ENCODE measurements at places on chromosomes 16 and 17.

DNA sequence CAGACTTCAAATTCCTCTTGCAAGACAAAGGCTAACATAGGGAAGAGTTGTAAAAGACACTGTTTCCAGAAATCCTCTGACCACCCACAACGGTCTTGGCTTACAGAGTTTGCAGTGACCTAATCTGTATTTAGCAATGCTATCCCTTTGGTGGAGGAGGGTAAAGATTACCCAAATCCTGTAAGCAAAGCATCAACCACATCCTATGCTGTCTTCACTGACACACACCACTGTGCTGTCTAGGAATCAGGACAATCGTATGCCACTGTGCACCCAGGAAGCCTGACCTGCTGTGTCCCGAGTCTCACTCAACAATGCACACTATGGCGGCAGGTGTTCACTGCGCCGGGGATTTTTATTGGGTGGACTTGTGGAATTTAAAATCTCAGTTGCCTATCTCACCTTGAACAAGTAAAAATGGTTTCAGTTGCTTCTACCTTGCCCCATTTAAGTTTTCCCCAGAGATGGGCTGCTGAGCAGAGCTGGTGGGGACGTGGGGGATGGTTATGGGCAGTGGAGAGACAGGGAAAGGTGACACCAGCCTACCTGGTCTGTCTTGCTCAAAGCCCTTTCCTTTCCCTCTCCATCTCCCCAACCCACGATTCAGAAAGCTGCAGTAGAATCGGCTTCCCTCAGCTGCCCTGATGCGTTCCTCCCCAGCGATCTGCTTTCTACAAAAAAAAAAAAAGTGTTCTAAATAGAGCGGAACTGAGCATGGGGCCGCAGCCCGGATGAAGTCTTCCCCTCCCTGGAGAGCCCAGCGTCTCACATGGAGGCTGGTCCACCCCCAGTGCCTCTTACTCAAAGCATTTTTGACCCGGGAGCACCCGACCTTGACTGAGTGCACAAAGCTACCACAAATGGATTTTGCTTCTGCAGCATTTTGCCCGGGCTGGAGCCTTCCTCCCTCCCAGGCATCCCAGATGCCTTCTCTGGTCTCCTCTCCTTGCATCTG, 271.5 kb downstream of the SOX9 start:
- no peak for DNase-seq

GRCh38 chr17:72927146-72927545, 165.3 kb downstream of the SLC39A11 start:
- DNase-seq, result no peak

DNA sequence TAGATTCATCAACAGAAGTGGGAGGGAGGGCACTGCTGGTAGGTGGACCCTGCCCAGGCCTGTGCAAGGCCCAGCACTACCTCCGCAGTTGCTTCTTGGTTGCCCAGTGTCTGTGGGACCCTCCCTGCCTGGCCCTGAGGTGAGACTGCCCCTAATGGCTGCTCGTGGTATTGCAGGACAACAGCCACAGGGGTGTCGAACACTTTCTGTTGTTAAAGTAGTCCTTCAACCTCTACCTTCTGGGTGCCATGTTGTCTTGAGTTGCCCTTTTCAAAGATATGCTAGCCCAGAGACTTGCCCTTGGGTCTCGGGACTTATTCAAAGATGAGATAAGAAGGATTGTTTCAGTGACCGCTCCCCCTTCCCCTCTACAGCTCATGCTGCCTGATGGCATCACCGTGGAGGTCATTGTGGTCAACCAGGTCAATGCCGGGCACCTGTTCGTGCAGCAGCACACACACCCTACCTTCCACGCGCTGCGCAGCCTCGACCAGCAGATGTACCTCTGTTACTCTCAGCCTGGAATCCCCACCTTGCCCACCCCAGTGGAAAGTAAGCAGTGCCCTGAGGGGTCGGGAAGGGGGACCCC, 29.1 kb downstream of the AKAP1 start:
- DNase-seq, result peak; percentile 45

- DNase-seq, result no peak
Measured at GRCh38 chr17:67244431-67245072, 444 bp downstream of the HELZ start.

GRCh38 chr17:863880-864279, 81.7 kb downstream of the MRM3 start:
- no peak for DNase-seq

DNA sequence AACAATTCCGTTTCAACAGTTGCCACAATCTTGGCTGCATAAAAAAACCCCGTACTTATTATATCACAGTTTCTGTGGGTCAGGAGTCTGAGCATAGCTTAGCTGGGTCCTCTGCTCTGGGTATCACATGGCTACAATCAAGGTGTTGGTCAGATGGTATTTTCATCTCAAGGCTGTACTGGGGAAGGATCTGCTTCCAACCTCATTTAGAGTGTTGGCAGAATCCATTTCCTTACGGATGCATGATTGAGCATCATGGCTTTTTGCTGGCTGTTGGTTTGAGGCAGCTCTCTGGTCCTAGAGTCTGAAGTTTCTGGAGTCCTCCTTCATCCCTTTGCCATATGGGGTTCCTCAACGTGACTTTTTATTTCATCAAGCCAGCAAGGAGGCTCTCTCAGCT, 177.0 kb downstream of the HAPSTR1 start:
- no peak for DNase-seq

DNA sequence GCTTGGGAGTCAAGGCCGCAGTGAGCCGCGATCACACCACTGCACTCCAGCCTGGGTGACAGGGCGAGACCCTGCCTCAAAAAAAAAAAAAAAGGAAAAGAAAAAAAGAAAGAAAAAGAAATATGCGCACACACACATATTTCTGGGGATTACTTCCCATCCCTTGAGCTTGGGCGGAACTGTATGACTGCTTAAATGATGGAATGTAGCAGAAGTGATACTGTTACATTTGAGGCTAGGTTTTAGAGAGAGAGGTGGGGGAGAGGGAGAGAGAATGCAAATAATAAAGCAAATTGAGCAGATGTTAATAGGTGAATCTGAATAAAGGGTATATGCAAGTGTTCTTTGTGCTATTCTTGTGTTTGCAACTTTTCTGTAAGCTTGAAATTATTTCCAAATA, 12.0 kb upstream of the USP32 start:
- no peak for DNase-seq

- no peak for DNase-seq
Measured at GRCh38 chr16:87701505-87701921, 64.3 kb downstream of the KLHDC4 start.

- DNase-seq, result no peak
Measured at GRCh38 chr17:39191750-39192510, 5.5 kb downstream of the CACNB1 start.

GRCh38 chr17:39026980-39027451, 59.8 kb upstream of the FBXO47 start:
- peak; percentile 12 for DNase-seq

DNA sequence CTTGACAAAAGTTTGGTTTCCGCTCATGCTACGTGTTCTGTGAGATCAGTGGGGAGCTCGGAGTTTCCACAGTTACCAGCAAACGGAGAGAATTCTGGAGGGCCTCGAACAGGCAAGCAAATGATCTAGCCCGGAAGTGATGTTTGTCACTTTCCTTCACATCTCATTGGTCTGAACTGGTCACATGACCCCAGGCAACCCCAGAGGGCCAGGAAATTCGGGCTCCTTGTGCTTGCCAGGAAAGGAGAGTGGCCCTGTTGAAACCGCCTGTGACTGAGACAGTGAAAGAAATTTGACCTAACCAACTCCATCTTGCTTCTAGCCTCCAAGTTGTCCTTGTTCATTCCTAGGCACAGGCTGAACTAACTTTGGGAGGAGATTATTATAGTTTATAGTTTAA, 23.0 kb downstream of the SPPL2C start:
- peak; percentile 39 for DNase-seq

GRCh38 chr16:4574919-4575705, 19.0 kb downstream of the C16orf96 start:
- DNase-seq, result no peak

DNA sequence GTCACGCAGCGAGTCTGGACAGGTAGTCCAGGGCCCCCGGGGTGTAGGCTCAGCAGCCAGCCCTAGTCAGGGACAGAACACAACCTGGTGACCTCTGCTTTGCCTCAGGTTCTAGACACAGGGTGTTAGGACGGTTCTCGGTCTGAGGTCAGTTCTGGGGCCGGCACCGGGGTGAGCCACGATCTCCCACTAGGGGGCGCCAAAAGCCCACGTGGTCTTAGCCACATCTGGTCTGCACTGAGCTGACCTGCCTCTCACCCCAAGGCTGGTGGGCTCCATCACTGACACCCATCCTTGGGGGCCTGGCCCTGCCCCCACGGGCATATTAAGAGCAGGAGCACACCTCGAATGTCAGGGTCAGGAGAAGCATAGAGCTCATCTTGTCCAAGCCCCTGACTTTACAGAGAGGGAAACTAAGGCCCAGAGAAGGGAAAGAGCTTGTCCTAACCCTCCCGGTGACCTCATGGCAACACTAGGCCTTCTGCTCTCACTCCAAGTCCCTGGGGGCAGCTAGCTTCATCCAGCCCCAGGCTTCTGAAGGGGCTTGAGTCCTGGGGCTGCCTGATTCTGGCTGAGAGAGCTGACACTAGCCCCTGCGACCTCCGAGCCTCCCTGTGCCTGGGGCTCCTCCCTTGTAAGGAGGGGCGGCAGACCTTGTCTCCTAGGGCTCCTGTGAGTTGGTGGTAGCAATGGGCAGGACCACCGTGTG, 9.0 kb downstream of the SLC5A10 start:
- peak; percentile 48 for DNase-seq

DNA sequence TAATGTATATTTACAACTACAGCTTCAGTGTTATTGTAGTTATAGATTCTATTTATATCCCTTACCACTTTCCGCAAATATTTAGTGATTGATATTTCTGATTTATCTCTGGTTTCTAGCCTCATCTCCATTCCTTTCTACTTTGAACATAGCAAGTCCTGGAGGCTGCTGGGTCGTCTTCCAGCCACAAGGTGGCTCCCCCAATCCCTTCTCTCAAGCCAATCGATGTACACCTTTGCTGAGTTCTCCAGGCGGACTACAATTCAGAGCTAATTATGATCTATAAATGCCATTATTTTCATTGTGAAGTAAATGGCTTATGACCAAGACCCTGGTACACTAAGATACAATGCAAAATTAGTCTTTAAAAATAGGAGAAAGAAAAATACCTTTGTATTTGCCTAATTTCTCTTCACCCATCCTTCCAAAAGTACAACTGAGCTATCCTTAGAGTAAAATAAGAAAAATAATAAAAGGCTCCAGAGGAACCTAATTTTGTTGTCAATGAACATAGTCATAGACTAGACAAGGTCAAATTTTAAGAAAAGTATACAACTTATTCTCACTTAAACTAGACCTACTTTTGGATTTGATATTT, 122.1 kb downstream of the SKAP1 start:
- DNase-seq, result peak; percentile 35

GRCh38 chr16:75653922-75654321, 6.3 kb downstream of the TERF2IP start:
- DNase-seq, result no peak

DNA sequence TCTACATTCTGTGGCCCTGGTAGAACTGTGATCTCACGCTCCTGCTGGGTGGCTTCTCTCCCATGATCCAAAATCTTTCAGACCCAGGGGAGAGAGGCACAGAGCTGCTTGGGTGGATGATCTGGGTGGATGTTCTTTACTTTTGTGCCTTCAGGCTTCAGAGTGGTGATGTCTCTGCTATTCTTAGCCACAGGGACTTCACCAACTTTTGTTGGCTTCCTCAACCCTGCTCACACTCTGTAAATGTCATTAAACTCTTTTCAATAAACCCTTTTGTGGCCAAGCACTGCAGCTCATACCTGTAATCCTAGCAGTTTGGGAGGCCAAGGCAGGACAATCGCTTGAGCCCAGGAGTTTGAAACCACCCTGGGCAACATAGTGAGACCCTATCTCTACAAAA, 7.6 kb downstream of the CLEC10A start:
- DNase-seq, result no peak
